ENCODE measurements at places on chromosomes 16 and 17.

DNA sequence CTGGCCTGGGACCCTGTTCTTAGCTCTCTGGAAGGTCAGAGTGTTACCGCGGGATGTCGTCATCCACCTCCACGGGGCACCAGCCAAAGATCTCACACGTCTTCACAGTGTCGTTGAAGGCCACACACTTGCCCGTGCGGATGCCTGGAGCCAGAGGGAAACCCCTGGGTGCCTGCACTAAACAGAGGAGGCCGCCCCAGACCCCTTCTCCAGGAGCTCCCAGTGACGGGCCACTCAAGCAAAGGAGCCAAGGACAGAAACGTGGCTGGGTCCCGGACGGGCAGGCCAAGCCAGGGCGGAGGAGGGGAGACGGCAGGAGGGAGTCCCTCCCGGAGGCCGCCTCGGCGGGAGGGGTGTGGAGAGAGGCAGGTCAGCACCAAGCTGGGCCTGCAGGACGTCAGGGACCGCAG, 11.0 kb upstream of the CAMKK1 start:
- DNase-seq = no peak

DNA sequence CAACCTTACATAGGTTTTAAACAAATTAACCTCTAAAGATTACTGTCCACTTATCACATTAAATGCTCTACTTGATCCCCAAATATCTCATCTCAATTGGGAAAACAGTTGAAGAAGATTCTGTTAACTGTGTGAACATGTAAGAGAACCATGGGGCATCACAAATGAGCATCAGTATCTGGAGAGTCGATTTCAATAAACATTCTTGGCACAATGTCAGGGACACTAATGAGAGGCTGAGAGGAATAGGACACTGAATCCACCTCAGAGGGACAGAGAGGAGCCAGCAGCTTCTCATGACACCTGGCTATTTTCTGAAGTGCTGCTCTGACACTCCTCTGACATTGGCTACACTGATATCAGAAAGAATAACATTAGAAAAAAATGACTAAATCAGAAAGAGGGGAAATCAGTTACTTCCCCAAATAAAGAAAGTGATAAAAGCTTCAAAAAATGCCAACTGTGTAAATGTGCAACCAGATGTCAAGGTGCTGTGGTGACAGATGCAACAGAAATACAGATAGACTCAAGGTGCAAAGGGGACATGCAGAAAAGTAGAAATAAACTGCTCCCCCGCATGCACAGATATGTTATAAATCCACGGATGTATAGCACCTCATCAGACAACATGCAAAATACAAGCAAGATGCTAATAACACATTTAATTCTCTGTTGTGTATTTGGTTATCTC, 67.4 kb downstream of the SNX11 start:
- no peak for DNase-seq

- DNase-seq = no peak
Observed at GRCh38 chr16:72877374-72878028, 170.4 kb downstream of the ZFHX3 start.

DNA sequence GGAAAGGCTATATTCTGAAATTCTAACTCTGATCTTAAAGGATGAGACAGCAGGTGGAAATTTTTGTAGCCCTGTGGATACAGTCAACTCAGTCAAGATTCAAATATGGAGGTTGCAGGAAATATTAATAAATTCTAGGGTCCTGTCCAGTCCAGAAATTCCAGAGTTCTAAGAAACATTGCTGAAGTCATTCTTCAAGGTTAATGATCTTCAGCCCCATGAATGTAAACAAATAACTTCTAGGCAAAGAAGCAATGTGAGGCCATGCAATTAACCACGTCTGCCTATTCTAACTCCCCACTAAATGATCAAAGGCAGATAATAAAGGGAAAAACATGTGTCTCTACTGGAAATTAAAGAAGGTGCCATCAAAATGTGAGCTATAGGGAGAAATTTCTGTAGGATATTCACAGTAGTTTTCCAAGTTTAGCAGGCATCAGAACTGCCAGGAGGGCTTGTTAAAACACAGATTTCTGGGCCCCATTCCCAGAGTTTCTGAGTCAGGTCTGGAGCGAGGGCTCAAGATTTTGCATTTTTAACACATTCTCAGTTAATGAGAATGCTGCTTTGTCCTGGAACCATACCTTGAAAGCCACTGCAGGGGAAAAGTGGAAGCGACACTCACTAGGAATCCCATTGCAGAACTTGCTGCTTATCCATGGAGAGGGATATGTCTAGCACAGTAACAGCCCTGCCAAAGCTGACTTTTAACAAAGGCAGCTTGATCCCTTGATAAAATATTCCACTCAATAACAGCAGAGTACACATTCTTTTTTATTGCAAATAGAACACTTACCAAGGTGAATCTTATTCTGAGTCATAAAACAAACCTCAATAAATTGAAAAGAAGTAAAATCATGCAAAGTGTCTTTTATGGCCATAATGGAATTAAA, 61.8 kb downstream of the DNAH3 start:
- DNase-seq = no peak

DNA sequence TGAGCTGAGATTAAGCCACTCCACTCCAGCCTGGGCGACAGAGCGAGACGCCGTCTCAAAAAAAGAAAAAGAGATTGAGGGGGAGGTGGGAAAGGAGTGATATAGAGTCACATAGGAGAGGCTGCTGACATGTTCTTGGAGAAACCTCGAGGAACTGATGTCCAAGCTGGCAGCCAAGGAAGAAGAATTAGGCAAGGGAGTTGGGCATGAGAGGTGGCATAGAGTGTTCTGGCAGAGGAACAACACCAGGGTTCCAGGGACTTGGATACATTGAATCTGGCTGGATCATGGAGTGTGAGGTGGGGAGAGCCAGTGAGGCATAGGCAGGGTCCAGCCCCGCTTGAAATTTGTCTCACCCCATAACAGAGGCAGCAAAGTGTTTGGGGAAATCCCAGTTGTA, 10.7 kb downstream of the CDH3 start:
- no peak for DNase-seq

DNA sequence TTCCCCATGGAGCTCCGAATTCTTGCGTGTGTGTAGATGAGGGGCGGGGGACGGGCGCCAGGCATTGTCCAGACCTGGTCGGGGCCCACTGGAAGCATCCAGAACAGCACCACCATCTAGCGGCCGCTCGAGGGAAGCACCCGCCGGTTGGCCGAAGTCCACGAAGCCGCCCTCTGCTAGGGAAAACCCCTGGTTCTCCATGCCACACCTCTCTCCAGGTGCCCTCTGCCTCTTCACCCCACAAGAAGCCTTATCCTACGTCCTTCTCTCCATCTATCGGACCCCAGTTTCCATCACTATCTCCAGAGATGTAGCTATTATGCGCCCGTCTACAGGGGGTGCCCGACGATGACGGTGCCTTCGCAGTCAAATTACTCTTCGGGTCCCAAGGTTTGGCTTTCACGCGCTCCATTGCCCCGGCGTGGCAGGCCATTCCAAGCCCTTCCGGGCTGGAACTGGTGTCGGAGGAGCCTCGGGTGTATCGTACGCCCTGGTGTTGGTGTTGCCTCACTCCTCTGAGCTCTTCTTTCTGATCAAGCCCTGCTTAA, 617 bp upstream of the SENP3 start:
- peak; percentile 94 for DNase-seq

DNA sequence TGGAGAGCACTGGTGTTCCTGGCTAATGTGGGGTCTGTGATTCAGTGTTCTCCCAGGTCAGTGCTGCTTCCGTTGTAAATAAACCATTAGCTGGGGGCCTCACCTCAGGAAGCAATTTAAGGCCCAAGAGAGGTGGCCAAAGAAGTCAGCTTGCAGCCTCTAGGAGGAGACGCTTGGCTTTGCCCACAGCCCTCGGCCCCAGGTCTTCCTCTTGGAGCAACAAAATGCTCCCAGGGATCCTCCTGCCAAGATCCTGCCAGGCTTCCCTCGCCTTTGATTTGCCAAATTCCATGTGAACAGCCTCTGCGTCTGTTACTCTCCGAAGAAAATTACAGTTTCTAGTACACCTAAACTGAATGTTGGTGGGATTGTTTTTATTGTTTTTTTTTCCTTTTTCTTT, 62.4 kb upstream of the TBX2 start:
- no peak for DNase-seq

GRCh38 chr17:55271958-55272710, 7.4 kb downstream of the HLF start:
- no peak for DNase-seq

GRCh38 chr17:36778448-36778847, 158.8 kb upstream of the LHX1 start:
- no peak for DNase-seq

- DNase-seq = no peak
Observed at GRCh38 chr16:86297391-86297790, 212.9 kb upstream of the FOXF1 start.

DNA sequence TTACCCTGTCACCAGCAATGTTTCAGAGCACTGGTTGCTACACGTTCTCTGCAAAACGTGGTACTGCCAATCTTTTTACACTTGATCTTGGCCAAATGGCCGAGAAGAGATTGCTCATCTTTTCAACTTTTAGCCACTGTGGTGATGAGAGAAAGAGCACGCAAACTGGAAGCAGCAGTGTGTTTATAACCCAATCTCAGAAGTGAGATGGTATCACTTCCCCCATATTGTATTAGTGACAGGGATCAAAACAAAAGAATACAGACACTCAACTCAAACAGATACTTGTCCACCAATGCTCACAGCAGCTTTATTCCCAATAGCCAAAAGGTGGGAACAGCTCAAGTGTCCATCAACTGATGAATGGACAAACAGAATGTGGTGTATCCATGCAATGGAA, 72.1 kb upstream of the FA2H start:
- no peak for DNase-seq
